ENCODE measurements at places on chromosomes 11 and 22.

DNA sequence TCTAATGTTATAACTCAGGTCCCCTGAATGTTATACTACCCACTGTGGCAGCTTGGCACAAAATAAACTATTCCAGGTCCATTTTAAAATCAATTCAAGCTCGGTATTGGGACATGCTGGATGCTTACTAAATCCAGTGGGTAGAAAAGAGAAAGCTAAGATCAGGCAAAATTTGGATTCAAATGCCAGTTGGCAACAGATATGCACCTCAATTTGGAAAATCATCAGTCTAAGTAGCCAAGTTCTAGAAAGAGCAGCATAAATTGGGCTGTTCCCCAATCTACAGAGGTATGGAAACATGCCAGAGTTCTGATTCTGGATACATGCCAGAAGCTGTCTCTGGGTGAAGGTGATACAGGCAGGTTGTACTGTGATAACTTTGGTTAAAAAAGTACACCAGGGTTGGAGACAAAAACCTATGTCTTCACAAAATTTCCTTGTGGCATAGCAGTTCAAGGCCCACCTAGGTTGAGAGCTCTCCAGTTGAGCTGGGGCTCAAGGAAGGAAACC lies 427.8 kb downstream of the LRRC4C start:
- no peak for ATAC-seq

- peak; percentile 90 for ATAC-seq
Measured at GRCh38 chr11:32172848-32173834, 82.3 kb downstream of the RCN1 start.

- peak; percentile 36 for ATAC-seq
Measured at GRCh38 chr22:37563153-37564081, 3.1 kb downstream of the CDC42EP1 start.

DNA sequence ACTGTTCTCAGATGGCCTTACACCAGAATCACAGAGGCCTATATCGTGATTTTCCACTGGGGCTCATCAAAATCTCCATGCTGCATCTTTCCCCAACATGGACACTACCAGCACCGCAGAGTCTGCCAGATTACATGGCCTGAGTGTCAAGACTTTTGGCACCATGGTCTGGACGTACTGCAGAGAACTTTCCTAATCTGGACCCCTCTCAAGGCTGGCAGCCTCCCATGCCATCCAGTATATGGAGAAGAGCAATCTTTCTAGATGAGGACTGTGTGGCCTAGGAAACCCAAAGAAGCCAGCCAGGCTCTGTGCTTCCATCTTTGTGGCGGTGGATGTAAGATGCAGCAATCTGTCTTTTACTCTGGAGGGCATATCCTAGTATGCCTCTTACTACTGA lies 139.2 kb downstream of the ADAMTS15 start:
- ATAC-seq, result no peak

GRCh38 chr11:71255323-71255722 lies 2.9 kb upstream of the SHANK2 start:
- ATAC-seq, result no peak

DNA sequence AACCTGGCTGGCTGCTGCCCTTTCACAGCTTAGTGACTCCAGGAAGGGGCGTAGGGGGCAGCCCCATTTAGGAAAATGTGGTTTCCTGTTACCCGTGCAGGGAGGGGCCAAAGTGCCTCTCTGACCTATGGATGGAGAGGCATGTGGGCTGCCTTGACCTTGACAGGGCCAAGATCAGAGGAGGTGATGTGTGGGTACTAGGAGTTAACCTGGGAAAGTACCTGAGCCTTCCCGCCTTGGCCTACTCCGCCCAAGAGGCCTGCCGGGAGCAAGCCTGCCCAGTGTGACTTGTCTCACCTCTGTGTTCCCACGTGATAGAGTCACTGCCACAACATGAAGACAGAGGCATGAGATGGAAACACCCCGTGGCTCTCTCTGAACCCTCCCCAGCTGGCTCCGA lies 33.4 kb downstream of the GRAMD4 start:
- no peak for ATAC-seq

- peak; percentile 56 for ATAC-seq
Measured at GRCh38 chr11:57779276-57779675, 17.7 kb downstream of the CTNND1 start.

DNA sequence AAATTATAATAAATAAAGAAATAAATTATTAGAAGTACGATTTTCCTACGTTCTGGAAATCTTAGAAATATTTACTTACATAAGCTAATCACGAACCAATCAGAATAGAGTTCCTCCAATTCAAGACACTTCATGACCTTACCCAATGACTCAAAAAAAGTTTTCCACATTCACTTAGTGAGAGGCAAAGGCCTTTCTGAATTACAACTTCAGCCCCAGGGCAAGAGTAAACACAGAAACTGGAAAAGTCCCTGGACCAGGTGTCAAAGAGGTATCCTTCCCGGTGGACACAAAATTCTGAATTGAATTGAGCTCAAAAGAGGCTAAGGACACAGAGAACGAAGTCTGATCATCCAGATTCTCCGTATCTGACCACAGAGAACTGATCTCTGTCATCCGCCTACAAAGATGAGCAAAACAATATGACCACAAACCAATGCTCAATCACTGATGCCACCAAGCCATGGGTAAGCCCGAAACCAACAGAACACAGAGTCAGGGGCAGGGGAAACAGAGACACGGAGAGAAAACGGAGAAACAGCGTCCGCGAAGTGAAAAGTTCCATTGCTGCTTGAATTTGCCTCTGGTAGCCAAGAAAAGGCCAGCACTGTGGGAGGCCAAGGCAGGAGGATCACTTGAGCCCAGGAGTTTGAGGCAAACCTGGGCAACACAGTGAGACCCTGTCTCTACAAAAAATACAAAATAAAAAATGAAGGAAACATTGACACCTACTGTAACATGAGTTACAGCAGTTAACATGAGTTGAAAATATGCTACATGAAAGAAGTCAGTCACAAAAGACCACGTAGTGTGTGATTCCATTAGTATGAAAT lies 6.8 kb downstream of the BID start:
- no peak for ATAC-seq

DNA sequence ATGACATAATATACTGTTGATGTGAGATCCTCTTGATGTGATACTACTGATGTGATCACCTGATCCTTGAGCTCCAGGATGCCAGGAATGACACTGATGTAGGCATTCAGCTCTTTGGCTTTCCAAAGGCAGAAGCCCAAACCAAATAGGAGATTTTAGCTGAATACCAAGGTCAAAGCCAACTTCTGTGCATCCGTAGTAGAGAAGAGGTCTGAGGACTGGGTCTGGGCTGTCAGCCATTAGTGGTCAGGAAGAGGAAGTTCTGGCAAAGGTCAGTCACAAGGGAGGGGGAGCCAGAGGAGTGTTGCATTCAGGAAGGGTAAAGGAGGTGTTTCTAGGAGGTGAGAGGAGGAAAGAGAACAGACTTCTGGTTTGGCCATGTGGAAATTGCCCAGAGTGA lies 53.4 kb upstream of the PARVG start:
- ATAC-seq, result no peak

GRCh38 chr11:132962041-132962440 lies 570.3 kb downstream of the OPCML start:
- no peak for ATAC-seq

- no peak for ATAC-seq
Measured at GRCh38 chr11:111795334-111795985, 29.3 kb upstream of the PPP2R1B start.

DNA sequence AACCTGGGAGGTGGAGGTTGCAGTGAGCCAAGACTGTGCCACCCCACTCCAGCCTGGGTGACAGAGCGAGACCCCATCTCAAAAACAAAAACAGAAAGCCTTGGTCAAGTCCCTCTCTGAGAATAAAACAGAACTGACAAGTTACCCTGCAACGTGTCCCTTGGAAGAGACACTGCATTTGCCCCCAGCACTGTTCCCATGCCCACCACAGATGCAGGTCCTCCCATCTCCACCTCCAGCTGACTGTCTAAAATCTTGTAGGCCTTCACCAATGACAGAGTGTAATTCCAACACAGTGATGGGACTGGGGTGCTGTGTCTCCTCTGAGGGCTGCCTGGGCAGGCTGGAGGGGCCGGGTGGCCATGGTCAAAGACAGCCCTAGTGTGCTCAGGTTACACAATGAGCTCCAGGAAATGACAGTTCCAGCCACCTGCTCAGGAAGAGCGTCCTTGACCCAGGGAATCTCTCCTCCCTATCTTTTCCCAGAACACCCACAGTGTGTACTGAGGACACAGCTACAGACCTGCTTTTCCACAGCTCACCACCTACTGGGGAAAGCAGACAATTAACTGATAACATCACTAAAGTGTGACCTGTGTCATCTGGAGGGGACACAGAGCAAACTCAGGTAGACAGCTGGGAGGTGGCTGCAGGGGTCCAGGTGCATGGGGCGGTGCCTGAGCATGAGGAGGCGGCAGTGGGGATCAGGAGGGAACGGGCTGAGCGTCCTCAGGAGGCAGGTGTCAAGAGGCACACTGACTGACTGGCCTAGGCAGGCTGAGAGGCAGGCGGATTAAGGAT lies 56.4 kb downstream of the ARFGAP3 start:
- no peak for ATAC-seq

- ATAC-seq, result no peak
Measured at GRCh38 chr11:97570636-97571035, 1180.8 kb downstream of the JRKL start.

DNA sequence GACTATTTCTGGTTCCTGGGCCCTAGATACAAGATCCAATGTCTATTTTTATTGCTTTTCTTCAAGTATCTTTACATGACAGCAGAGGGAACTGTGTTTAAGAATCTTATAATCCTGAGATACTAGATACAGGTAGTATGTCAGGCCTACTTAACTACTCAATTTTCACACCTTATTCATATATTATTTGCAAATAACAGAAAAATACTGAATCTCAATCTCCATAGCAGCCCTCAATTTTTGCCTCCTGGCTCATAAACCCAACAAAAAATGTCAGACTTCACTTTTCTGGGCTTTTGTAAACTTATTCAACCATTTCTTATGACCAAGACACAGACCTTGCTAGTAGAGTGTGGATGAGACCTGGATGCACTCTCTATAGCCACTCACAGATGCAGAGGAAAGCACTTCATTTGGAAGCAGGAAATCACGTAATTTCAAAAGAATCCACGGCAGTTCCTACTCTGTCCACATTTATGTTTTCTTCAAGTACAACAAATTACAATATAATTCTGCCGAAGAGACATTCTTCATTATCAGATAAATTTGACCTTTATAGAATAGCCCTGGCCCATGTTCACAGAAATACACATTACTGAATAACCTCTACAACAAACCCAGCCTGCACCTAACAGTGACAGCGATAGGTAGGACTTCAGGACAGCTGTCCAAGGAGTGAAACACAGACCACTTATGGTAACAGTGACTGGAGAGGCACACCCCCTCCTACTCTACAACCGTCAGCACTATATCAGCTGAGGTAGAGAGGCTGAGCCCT lies 62.0 kb upstream of the YPEL1 start:
- peak; percentile 94 for ATAC-seq

- ATAC-seq, result no peak
Measured at GRCh38 chr22:25083807-25084200, 115.9 kb upstream of the CRYBB3 start.

- no peak for ATAC-seq
Measured at GRCh38 chr11:84322211-84322610, 1036.0 kb upstream of the CCDC90B start.

- ATAC-seq, result peak; percentile 92
Measured at GRCh38 chr11:19679952-19680828, 32.4 kb upstream of the NAV2 start.

- ATAC-seq, result no peak
Measured at GRCh38 chr11:79699246-79699645, 258.4 kb upstream of the TENM4 start.

DNA sequence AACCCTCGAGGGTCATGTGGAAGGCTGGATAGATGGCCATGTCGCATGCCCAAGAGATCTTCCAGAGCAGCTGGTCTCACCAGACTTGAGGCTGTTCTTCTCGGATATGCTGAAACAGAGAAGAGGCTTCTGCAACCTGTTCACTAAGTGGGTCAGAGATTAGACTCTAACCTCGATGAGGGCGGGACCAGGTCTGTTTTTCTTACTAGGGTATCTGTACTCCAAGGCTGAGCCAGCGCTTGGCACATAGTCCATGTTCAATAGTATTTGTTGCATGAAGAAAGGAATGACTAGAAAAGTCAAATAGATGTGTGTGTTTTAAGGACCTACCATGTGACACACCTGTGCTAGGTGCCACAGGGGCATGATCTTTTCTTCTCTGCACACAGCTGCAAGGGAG lies 43.6 kb downstream of the ABTB2 start:
- no peak for ATAC-seq

GRCh38 chr22:37287550-37287951 lies 5.2 kb downstream of the CYTH4 start:
- ATAC-seq, result no peak

GRCh38 chr11:114162719-114163123 lies 103.2 kb downstream of the ZBTB16 start:
- peak; percentile 88 for ATAC-seq

GRCh38 chr22:46290843-46291785 lies 5.6 kb upstream of the GTSE1 start:
- no peak for ATAC-seq

GRCh38 chr11:121650351-121651256 lies 197.8 kb upstream of the SORL1-AS1 start:
- no peak for ATAC-seq

DNA sequence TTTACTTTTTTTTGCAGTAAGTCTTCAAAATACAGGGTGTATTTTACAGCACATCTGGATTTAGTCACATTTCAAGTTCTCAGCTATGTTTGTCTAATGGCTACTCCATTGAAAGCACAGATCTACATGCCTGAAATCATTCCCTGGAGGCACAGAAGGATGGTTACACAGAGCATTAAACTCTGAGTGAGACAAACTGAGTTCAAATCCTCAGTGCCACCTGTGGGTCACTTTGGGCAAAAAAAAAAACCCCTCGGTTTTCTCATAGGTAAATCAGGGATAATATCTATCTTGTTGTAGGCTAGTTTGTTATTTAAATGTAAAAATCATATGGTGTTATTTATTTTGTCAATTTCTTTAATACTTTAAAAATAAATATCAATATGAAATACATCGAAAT lies 7.7 kb downstream of the ANKRD49 start:
- ATAC-seq, result no peak

GRCh38 chr11:57397394-57397990 lies 7.0 kb upstream of the PRG2 start:
- ATAC-seq, result no peak

GRCh38 chr11:34988294-34989255 lies 72.2 kb downstream of the PDHX start:
- ATAC-seq, result peak; percentile 95

DNA sequence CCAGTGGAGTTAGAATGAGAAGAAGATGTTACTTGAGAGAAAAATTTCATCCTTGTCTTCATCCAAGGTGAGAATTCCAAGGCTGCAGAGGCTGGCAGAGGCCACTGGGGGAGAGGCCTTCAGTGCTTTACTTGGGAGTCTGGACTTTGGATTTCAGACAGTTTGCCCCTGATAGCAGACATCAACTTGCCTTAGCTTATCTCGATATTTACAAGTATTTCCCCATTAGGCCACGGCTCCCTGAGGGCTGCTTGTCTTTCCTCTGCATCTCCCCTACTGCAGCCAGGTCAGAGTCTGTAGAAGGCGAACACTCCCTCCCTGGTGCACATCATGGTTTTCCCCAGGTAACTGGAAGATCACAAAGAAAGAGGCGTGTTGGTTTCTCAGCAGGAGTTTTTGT lies 29.9 kb upstream of the BSX start:
- ATAC-seq, result no peak
